ENCODE measurements at places on chromosomes 5 and 9.

- DNase-seq: peak; percentile 72
Observed at GRCh38 chr5:138305797-138306196, 25.8 kb downstream of the CDC25C start.

DNA sequence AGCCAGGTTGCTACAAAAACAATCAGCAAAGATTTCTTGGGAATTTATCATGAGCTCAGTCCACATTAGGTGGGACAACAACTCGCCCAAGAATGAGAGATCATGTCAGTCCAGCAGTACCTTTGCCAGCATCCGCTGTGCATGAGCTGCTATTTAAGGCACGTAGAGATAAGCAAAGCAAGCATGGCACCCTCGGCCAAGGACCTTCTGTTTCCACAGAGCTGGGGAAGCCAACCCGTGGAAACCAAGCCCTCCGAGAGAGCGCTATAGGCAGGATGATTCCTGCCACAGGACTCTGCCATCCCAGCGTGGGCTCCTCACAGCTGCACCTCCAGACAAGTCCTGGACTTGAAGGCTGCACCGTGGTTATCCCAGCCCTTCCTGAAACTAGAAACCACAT, 189.5 kb upstream of the PPP1R26 start:
- no peak for DNase-seq

DNA sequence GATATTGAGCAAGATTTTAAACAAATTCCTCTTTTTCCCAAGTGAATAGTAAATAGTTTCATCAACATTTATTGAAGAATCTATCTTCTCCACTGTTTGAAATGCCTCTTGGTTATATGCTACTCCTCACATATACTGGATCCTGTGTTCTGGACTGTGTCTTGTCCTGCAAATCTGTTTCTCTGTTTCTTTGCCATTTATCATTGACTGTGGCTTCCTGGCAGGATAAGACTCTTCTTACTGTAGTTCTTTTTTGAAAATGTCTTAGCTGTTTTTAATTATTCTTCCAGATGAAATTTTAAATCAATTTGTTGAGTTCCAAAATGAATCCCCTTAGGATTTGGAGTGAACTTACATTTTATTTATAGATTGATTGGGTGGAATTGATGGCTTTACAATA, 27.8 kb downstream of the RALGPS1 start:
- DNase-seq: no peak

GRCh38 chr5:159805021-159805420, 111.3 kb upstream of the ADRA1B start:
- no peak for DNase-seq

- DNase-seq: no peak
Observed at GRCh38 chr9:114989600-114990410, 59.4 kb upstream of the TNFSF8 start.

DNA sequence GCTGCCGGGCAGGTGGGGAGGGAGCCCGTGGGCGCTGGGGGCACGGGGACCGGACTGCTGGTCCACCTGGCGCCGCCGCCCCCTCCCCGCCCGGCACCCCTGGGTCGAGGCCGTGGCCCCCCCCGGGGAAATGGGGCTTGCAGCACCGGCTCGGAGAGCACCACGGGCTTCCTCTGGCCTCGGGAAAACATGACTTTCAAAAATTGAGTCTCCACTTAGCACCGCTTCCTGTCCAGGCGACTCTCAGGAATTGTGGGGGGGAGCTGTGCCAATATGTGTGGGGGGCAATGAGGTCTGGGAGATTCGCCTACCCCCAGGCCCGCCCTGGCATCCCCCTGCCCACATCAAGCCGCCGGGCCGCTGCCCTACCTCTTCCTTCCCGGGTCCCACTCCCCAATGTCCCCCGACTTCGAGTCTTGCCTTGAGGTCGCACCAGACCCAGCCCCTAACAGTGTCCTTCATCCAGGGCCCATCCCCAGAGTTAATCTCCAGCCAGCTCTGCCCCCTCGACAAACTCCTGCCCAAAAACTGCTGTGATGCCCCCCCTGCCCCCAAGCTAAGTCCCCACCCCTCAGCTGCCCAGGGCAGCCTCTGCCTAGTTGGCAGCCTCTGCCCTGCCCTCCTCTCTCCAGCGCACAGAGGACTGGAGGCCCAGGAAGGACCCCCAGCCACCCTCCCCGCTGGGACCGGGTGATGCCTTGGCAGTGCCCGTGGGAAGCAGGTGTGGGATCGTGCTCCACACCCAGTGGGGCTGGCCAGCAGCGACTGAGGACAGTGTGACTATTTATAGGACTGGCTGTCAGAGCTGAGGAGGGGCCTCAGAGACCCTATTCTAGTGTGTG, 3.9 kb downstream of the EGFL7 start:
- DNase-seq: no peak

- DNase-seq: no peak
Observed at GRCh38 chr9:93090091-93090655, 5.8 kb upstream of the CARD19 start.

DNA sequence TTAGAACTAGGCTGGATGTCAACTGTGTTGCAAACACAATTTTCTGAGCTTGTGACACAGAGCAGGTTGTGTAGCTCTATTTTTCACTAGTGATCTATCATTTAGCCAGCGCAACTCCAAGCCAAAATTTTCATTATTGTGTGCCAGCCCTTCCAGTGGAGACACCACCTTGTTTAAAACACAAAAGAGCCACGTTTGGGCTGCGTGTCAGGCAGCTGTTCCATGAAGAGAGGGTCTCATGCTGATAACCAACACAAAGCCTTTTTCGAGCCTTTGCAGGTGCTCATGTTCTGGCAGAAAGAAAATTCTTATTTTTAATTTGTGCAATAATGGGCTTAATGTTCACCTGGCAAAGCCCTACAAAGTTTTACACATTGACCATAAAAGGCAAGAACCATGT, 237.6 kb upstream of the RGMB start:
- no peak for DNase-seq

DNA sequence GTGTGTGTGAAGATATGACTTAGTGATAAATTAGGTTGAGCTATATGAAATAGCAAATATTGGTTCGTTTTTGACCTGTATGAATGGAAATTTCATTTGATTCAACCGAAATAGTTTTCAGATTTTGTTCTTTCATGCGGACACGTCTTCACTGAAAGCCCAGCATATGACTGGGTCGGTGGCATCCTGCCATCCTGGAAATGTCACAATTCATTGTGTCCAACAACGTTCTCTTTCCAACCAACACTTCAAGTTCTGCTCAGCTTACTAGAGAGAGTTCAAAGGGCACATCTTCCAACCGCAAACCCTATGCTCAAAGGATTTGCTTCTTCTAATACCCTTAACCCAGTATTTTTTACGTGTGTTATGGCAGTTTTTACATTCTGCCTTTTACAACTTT, 252.5 kb downstream of the NTRK2 start:
- DNase-seq: no peak

DNA sequence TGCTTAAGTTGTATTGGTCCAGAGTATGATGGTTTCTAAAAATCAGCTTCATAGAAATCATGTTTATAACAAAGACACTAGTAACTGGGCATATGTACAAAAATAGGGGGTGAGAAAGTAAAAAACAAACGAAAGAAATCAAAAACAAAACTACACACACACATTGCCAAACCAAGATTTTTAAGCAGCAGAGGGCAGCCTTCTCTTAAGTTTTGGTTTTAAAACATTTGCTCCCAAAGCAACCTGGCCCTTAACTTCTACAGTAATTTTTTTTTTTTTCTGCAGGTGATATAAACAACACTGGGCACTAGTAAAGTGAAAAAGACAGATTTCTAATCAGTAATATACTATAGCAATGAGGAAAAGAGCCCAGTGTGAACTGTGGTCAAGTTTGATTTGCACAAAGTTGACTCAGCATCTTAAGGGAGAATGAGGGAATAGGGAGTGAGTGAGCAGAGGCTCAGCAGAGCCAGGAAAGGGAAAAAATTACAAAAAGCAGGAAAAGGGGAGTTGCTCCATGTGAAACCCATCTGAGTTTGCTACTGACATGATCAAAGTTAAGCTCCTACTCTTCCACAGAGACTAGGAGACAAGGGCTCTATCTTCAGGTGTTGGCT, 13.4 kb upstream of the GAPT start:
- no peak for DNase-seq

DNA sequence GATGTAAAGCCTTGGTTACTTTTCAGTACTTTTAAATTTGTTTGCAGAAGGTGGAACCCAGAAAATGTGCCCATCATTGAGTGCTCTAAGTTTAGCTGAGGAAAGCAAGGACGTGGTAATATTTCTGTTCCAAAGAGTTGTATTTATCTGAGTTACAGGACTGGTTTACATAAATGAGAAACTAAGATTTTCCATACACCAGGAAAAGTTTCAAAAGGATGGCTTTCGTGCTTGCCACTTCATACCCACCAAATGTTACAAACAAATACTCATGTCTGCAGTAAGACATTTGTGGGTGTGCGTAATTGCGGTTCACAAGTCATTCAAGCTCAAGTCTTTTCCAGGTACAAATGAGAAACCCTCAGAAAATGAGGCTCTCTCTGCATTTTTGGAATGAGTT, 68.1 kb downstream of the CWC27 start:
- DNase-seq: no peak

DNA sequence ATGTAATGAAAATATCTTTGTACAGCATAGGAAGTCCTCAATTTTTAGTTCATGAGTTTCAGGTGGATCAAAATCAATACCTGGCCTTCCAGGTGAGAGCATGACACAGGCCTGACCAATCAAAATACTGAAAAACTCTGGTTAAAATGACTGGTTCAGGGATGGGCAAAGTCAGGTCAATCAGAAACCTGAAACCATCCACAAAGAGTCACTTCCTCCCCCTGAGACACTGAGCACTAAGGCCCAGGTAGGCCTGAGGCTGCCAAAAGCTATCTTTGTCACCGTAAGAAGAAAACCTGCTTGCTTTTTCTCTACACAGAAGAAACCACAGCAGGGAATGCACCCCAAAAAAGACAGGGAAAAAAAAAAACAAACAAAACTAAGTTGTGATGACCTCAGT, 444.8 kb downstream of the TLR4 start:
- no peak for DNase-seq

GRCh38 chr5:91486638-91487037, 103.5 kb upstream of the ARRDC3 start:
- no peak for DNase-seq

DNA sequence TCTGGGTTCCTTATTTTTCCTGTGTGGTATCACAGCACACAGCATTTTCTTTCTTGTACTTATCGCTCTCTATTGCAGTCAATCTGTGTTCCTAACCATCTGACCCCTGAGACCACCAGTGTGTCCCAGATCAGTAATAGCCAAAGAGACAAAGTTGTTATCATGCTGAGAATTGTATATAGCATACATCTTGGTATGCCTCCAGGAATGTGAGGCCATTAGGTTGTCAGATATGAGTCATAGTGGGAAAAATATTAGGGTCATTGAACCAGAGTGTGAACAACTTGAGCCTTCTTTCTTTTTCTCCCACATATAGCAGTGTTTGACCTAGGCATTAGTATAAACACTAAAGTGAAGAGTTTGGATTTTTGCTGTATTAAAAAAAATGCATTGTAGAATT, 106.3 kb downstream of the NDUFAF2 start:
- no peak for DNase-seq

- DNase-seq: peak; percentile 17
Observed at GRCh38 chr5:149325166-149325735, 20.0 kb upstream of the GRPEL2 start.

DNA sequence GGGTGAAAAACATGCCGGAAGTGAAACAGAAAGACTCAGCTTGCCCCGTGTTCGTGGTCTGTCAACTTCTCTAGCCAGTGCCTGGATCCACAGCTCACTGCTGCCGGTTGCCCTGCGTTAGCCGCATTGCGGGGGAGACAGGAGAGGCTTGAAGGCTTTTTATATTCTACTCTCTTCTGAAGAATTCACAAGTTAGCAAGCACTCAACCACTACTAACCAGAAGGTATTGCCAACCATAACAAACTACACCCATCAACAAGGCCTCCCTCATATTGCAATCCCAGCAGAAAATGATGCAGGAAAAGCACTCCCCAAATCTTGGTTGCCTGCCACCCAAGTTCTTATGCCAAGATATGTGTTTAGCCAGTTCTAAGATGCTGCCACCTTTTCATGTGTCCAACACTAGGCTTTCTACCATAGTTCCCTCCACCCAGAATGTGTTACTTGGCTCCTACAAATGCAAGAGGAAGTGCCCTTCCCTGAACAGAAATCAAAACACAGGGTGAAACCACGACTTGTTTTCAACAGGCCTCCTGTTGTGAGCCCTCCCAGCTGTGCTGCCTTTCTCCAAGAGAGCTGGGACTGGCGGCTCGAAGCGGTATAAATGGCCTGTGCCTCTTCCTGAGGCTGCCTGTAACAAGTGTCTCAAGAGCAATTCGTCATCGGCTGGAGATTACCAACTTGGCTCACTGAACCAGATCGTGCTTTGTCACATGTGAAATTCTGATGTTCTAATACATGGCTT, 129.0 kb downstream of the SNX18 start:
- DNase-seq: peak; percentile 38

DNA sequence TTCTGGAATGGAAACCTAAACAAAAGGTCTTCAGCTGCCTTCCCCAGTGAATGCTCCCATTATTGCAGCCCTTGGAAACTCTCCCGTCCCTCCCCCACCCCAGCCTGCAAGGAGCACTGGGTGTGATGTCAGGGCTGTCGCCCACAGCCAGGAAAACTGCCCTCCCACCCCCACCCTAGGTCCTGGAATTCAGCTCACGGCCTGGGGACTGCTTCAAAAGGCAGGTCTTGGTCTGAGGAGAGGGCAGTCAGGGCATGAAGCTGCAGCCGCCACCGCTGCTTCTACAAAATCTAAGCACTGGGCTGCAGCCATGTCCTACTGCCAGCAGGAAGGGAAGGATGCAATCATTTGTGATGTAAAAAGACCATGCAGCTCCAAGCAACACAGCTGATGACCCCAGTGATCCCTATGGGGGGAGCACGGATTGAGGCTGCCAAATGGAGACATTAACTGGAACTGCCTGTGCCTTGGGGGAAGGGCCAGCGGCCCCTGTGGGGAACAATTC, 11.4 kb downstream of the GRHPR start:
- no peak for DNase-seq

DNA sequence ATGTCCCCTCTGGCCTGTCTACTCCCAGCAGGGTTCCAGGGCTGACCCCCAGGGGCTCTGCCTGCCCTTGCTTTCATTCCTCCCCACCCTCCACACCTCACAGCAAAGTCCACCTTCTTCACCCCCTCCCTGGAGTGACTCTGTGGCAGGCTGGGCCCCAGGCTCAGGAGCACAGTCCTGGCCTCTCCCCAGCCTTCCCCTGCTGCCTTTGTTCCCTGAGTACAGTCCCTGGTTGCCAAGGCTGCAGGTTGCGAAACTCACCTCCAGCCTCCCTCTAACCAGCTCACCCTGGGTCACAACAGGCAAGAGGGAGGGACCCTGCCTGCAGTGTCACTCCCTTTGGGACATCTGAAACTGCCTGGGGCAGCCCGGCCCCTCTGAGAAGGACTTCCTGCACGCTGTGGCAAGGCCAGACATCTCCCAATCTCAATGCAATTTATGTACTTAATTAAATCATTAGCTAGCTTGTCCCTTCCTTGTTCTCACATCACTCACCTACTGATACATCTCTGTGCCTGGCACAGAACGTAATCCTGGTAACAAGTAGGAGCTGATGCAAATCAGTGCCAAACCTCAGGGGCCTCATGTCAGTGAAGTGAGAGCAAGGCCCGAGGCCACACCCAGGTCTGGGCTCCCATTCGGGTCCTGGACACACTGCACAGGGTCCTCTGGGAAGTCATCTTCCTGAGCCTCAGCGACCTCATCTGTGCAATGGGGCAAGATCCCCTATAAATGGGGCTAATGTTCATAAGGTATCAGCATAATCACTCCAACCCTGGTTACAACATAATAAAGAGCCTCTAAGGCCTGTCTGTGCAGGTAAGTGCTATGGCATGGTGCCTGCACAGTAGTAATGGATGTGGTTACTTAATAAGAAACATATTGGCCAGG, 27.3 kb upstream of the TRIM14 start:
- DNase-seq: no peak

GRCh38 chr5:120538644-120539043, 74.5 kb downstream of the PRR16 start:
- no peak for DNase-seq
